ENCODE measurements at places on chromosomes 1 and 21.

GRCh38 chr1:91120936-91121335 is 99.1 kb upstream of the ZNF644 start:
- DNase-seq, result no peak

DNA sequence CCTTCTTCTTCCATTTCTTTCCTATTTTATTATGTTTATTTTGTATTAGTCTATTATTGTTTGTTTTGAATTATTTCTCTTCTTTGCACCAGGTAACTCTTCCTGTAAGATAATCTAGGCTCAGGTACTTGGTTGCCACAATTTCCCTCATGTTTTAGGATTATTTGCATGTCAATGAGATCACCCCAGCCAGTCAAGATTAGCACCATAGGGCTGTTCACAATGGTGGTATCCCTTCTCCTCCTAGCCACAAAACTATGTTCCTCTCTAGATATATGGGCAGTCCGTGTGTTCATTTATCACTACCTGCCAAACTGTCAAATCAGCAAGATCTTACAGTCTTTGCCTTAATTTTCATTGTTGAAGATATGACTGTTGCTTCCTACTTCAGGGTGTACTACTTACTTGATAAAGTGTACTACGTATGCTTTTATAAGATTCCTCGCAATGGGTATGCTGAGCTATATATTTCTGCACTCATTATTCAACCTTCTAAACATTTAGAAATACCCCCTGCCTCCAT is 1536.2 kb downstream of the PLA2G4A start:
- DNase-seq, result no peak

DNA sequence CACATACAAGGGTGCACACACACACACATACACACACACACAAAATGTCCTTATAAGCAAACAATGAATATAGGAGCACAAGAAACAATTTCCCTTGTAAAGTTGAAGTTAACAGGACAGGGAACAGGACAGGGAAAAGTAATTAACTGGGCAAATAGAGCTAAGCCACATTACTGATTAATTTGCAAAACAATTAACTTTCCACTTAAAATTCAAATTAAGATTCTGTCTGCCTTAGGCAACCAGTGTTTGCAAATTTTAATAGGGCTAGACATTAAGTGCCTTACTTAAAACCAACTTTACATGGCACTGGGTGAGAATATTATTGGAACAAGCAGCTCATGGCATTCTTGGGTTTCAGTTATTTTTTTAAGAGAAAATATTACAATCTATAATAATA is 6.8 kb upstream of the CLDN8 start:
- no peak for DNase-seq

DNA sequence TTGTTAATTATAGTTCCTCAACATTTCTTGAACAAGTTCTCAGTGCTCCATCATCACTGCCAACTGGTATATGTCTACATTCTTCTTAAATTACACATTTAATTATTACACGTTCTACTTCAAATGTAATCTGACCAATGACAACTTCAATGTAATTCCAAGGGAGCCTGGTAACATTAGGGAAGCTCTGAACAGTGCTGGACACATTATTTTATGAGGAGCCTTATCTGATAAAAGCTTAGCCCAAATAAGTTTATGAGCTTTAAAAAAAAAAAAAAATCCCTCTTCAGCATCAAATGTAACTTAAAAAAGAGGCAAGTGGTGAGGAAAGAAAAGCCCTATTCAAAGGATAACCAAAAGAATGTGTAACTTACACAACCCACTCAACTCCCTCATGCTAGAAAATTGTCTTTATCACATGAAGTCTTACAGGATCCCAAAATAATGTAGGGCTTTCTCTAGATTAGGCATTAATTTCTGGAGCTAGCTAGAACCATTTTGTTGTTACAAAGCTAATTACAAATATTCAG is 35.2 kb upstream of the ABCA4 start:
- DNase-seq, result no peak
